ENCODE measurements at places on chromosomes 7 and 10.

DNA sequence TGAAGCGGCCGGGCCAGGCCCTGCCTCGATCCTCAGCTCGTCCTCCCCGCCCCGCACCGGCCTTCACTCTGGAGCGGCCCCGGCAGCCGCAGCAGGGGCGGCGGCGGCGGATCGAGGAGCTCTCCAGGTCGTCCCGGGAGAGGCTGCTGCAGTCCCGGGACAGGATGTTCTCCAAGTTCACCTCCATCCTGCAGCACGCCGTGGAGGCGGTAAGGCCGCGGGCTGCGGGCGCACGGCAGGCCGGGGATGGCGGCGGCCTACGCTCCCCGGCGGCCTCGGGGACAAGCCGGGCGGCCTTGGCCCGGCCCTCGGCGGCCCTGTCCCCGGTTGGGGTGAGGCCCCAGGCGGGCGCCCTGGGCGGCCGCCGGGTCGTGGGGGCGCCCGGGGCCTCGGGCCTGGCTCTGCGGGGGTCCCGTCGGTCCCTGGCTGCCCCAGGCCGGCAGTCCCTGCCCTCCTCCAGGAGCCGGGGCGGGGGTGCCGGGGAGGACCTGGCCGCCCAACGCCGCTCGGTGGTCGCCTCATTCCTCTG lies 399 bp downstream of the FHIP2A start:
- no peak for DNase-seq

- DNase-seq, result no peak
These were observed 37.2 kb downstream of the APBB1IP start for GRCh38 chr10:26475386-26475785.

- DNase-seq, result no peak
These were observed 88.9 kb downstream of the ELFN1 start for GRCh38 chr7:1758859-1759521.

- DNase-seq, result no peak
These were observed 244.3 kb upstream of the KCND2 start for GRCh38 chr7:120028636-120029035.

DNA sequence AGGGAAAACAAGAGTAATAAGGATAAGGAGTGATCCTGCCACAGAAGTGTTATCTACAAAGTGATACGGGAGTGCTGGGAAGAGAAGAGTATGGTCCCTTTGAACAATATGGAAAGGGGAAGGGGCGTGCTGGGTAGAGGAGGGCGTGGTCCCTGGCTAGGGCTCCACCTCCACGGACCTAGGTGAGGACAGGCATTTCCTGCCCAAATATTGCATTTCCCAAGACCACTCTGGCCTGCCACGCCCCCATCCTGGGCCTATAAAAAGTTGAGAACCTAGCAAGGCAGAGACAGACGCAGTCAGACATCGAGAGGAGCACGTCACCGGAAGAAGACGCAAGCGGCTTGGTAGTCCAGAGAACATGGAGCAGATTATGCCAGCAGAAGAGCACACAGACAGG lies 22.8 kb downstream of the VSTM4 start:
- no peak for DNase-seq

- DNase-seq, result no peak
These were observed 7.6 kb upstream of the ADAMTS14 start for GRCh38 chr10:70664702-70665195.

- no peak for DNase-seq
These were observed 350.7 kb upstream of the MBL2 start for GRCh38 chr10:53123311-53123710.

DNA sequence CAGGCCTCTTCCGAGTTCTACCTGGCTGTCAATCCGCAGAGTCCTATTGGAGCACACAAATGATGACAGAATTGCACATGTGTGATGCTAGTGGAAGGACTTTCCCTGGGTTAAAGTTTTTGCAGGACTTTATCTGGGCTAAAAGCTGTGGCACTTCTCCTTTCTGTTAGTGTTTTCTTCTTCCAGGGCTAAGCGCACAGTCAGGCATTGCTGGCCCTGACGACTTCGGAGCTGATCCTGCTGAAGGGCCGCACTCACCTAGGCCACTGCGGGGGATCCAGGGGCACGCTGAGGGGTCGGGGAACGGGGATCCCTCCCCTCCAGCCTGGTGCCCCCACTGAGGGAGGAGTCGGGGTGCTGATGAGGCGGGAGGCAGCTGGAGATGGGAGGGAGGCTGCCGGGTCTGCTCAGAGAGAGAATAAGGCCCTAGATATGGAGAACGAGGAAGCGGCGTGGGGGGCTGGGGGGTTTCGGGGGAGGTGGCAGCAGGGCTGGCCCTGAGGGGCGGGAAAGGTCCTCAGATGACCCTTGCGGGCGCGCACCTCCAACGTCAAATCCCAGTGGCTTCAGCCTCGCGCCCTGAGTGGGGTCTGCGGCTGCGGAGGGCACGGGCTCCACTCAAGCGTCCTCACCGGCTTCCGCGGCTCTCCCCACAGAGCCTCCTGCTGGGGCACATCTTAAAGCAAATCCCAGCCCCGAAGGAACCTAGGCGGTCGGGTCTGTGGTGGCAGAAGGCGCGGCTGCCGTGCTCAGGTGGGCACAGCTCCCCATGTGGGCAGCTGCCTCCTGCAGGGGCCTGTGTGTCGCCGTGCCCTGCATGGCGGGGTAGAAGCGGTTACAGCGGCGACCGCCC lies 30.9 kb downstream of the AGR3 start:
- no peak for DNase-seq

DNA sequence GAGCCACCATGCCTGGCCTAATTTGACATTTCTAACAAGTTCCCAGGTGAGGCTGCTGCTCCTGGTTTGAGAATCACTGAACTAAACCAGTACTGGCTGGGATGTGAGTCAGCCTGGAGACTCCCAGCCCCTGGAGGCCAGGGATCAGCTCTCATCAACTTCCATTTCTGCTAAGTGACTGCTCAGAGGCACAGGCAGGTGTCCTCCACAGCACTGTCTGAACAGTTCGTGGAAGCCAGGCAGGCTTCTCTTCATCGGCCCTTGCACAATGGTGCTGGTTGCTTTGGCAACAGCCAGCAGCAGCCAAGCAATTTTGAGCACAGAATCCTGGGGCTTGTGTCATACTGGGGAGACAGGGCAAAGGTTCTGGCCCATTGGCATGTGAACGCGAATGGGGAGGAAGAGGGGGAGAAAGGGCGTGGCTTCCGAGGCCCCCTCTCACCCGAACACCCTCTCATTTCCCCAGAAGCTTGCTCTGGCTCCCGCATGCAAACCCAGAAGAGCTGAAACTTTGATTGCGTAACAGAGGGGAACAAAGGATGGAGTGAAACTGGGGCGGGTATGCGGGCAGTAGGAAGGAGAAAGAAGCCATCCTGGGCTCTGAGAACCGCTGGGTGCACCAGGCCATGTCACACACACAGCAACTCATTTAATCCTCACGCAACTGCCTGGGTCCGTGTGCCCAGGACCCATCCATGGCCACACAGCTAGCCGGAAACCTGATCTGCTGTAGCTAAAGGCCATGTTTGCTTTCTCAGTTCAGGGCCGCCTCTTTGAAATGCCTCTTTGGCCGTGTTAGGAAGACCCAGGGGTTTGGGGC lies 9.0 kb upstream of the POR start:
- no peak for DNase-seq

- no peak for DNase-seq
These were observed 51.7 kb downstream of the SYPL1 start for GRCh38 chr7:106060394-106060920.

DNA sequence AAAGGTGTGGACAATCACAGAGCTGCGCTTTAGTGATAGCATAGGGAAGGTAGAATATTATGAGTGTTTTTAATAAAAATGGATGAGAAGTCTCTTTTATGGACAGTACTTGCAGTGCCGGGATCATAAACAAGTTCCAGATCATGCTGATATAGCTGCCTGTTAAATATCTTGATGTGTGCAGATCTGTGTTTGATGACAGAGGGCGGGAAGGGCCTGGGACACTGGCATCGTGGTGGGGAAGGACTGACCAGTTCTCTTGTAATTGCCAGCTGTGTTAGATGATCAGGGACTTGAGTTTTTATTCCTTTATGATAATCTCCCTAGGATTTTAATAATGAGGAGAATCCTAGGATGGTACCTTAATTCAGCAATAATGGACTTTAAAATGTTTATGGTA lies 14.6 kb downstream of the SND1 start:
- DNase-seq, result no peak

DNA sequence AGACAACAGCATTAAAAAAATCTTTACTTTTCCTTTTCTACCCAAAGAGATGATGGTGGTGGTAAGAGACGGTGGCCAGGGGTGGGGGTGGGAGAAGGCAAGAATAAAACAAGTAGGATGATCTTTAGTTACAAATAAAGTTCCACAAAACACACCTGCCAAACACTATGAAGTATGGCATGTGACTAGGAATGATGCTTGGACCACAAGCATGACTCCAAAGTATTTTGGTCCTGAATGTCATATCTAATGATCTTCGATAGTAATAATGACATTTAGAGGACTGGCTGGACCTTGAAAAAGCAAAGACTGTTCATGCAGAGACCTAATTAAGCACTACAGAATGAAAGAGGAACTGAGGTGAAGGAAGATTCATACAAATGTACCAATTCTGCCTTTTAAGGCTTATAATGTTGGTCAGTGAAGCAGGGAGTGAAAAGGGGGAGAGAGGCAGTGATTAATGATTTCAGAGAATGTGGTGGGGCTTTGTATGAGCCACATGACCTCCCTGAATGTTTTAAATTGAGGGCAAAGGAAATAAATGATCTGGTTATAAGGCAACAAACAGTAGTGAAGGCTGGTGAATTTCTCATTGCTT lies 29.6 kb upstream of the DKK1 start:
- DNase-seq, result no peak

DNA sequence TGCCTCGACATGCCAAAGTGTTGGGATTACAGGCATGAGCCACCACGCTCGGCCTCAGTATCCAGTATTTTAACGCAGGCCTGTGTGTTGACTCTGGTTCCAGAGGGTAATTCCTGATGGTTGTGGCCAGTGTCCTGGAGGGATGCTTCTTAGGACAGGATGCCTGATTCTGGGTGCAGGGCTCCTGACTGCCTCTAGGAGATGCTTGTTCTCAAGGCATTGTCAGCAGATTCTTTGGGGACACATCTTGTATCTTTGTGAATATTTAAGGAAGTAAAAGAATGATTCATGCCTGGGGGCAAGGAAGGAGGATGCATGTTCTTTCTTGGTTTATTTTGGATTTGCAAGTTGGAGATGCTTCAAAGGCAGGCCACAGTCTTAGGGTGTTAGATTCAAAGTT lies 2.2 kb downstream of the ZDHHC4 start:
- DNase-seq, result no peak

DNA sequence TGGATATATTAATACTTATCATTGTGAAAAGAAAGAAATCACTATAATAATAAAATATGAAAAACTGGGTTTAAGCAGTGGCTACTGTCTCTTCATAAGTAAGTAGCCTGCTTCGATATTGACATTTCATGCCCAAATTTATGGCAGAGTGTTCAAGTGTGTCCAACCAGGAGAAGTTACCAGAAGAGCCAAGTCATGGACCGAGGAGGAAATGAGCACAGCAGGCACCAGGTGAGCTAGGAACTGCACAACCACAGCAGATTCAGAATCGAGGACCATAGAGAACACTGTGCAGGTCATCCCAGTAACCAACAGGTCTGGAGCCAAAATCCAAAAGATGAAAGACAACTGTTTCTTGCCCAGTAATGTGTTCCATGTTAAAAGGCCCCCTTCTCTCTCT lies 79.9 kb upstream of the ABCB5 start:
- no peak for DNase-seq

DNA sequence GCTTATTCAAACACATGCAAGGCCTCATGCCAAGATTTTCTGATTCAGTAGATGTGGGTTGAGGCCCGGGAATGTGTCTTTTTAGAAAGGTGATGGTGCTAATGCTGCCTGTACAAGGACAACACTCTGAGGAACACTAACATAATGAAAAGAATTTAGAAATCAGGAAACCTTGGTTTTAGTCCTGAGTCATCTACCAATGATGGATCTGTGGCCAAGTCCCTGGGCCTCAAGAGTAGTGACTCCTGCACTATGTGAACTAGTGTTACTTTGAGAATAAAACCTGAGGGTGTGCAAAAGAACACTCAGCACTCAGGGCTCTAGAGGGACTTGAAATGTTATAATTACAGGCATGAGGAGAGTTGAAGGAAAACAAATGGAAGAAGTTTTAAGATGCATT lies 741.7 kb upstream of the GALNT17 start:
- DNase-seq, result no peak

DNA sequence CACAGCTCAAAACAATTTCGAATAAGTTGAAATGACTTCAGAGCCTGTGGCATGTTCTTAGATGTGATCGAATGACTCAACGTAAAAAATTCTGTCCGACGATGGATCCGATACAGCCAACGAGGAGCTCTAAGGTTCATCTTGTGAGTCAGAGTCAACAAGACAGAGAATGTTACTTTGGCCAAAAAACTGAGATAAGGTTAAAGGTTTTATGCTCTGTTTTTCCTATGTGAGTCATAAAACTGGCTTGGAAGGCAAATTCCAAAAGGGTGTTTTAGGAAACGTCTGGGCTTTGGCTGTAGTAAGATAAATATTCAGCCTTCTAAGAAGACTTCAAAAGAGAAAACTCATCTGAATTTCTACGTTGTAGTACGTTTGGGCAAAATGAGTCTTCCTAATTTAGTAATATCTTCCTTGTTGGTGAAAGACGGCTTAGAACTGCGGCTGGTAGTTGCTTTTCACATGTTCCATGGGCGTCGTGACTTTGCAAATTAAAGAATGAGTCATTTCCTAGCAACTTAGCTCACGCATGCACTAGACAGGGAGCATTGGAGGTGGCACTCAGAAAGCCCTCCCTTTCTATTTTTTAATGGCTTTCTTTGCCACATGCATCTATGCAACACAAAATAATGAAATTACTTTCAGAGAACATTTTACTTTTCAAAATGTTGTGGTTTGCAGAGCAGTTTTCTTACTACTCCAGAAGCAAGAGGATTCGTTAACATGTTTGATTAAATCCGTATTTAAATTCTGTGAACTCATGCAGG lies 28.2 kb downstream of the PFKP start:
- no peak for DNase-seq

GRCh38 chr7:38410056-38410455 lies 136.6 kb upstream of the TARP start:
- no peak for DNase-seq

DNA sequence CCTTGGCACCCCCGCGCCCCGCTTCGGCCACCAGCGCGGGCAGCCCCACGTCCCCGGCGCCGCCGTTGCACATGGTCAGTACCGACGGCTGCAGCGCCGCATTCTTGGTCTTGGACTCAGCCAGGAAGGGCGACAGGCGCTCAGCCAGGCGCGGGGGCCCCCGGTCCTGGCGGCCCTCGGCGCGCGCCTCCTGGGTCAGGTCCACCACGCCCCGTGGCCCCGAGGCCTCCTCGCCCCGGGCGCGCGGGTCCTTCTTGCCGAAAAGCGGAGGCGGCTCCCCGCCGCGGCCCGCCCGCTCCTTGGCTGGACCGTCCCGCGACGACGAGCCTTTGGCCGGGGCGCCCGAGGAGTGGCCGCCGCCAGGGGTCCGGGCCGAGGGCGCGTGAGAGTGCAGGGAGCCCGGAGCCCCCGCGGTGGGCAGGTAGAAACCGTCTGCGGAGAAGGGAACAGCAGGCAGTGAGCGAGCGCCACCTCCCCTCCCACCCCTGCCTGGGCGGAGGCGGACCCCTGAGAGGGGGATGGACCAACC lies 34.7 kb downstream of the TNRC18 start:
- DNase-seq, result no peak
